ENCODE measurements at places on chromosomes 5 and 9. TPM values are rescaled to one million over a fixed set of nuclear protein-coding genes. Genes with fewer than 3 reads are reported as not detected.

FOXI1 gene
- total RNA-seq, result not detected

SLC4A9 gene
- total RNA-seq, result not detected

FOXD4L5 gene
- not detected for total RNA-seq

FGF10 gene
- 0.32 TPM for total RNA-seq

SLC1A3 gene
- total RNA-seq, result 5.0 TPM

XRCC4 gene
- 7.5 TPM for total RNA-seq

CEL gene
- total RNA-seq, result 0.36 TPM

BTNL8 gene
- not detected for total RNA-seq

FAT2 gene
- not detected for total RNA-seq

NUTM2G gene
- total RNA-seq, result not detected

IFNA13 gene
- not detected for total RNA-seq

SPAG8 gene
- total RNA-seq, result 0.36 TPM

PCDHA10 gene
- not detected for total RNA-seq

NUP155 gene
- 30.6 TPM for total RNA-seq

ACOT12 gene
- total RNA-seq, result not detected

OR1Q1 gene
- not detected for total RNA-seq

SPINK6 gene
- not detected for total RNA-seq

NOXA1 gene
- 0.16 TPM for total RNA-seq

IL5 gene
- not detected for total RNA-seq

THOC3 gene
- 25.1 TPM for total RNA-seq

IFNK gene
- not detected for total RNA-seq

SPATA31D4 gene
- not detected for total RNA-seq

LNPEP gene
- total RNA-seq, result 12.5 TPM

DMAC1 gene
- total RNA-seq, result 8.7 TPM

LCN9 gene
- not detected for total RNA-seq

PCDHGA9 gene
- 1.4 TPM for total RNA-seq

SVEP1 gene
- total RNA-seq, result 110 TPM

ANKS6 gene
- total RNA-seq, result 12.6 TPM

SPINK5 gene
- total RNA-seq, result not detected

KIAA1958 gene
- total RNA-seq, result 0.36 TPM

UNC13B gene
- 16.2 TPM for total RNA-seq
